ENCODE measurements at places on chromosomes 2 and 18.

DNA sequence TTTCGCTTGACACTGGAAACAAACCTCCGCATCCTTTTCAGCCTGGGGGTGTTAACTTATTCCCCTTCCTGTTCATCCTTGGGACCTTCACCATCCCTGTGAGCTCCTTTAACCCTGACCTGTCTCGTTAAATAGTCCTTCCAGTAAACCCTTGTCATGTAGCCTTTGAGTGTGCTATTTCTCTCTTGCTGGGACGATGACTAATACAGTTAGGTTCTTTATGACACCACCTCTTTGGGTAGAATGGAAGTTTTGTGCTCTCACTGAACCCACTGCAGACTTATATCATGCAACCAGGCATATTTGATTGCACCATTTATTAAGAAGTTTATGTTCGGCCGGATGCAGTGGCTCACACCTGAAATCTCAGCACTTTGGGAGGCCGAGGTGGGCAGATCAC is 40.5 kb upstream of the GAREM1 start:
- no peak for DNase-seq

DNA sequence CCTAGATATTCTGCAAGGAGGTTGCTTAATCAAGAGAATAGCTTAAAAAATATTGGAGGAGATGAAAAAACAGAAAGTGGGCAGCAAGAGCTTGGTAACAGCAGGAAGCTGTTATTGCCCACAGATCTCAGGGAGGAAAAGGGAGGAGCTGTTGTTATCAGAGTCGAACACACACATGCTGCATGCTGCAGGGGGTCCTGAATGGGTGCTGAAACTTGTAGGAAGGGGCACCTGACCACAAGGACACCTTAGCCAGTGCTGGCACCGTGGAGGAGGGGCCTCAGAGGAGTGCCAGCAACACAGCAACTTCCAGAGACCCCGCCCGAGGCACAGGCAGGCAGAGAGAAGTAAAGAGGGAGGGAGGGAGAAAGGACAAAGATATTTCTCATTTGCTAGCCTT is 332.9 kb downstream of the SOCS6 start:
- no peak for DNase-seq

GRCh38 chr2:224206816-224207215 is 167.7 kb upstream of the SERPINE2 start:
- no peak for DNase-seq

DNA sequence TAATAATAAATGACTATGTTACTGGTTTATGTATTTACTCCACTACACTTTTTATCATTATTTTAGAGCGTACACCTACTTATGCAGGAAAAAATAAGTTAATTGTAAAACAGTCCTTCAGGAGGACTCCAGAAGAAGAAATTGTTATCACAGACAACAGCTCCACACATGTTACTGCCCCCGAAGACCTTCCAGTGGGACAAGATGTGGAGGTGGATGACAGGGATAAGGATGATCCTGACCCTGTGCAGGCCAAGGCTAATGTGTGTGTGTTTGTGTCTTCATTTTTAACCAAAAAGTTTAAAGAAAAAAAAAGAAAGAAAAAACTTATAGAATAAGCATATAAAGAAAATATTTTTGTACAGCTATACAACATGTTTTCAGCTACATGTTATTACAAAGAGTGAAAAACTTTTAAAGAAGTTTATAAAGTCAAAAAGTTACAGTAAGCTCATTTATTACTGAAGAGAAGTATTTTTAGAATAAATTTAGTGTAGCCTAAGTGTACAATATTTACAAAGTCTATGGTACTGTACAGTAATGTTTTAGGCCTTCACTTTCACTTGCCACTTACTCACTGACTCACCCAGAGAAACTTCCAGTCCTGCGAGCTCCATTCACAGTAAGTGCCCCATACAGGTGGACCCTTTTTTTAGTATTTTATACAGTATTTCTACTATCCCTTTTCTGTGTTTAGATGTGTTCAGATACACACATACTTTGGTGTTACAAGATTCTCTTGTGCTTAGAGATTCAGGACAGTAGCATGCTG is 7.5 kb downstream of the TGFBRAP1 start:
- no peak for DNase-seq

- DNase-seq, result no peak
Observed at GRCh38 chr2:67487993-67488392, 90.9 kb downstream of the ETAA1 start.

GRCh38 chr2:196234672-196235071 is 63.3 kb upstream of the STK17B start:
- peak; percentile 76 for DNase-seq

GRCh38 chr2:219517954-219518778 is 3.9 kb downstream of the ASIC4 start:
- DNase-seq, result no peak

GRCh38 chr2:182577816-182578215 is 138.2 kb upstream of the DNAJC10 start:
- no peak for DNase-seq

DNA sequence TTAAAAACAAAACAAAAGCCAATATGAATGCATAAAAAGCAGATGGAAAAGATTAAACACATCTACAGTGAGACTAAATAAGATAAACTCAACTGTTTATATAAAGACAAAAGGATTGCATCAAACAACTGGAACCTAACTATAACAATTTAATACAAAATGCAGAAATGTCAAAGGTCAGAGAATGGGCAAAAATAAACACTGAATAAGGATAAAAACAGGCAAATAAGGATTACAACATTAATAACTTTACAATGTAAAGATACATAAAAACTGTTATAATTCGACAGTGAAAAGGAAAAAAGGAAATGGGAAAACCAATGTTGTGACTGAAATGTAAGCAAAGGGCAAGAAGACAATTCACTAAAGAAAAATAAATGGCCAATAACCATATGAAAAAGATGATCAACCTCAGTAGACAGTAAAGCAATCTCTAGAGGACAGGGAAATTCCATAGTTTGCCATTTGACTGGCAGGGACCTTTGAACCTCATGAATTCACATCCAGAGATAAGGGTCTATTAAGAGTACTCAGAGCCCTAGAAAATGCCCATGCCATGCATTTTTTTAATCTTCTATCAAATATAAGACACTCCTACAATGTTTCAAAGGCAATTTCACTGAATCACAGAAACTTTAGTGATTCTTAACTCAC is 83.7 kb downstream of the TMEM131 start:
- DNase-seq, result no peak

GRCh38 chr2:96773922-96774321 is 13.2 kb downstream of the CNNM4 start:
- DNase-seq, result peak; percentile 32

DNA sequence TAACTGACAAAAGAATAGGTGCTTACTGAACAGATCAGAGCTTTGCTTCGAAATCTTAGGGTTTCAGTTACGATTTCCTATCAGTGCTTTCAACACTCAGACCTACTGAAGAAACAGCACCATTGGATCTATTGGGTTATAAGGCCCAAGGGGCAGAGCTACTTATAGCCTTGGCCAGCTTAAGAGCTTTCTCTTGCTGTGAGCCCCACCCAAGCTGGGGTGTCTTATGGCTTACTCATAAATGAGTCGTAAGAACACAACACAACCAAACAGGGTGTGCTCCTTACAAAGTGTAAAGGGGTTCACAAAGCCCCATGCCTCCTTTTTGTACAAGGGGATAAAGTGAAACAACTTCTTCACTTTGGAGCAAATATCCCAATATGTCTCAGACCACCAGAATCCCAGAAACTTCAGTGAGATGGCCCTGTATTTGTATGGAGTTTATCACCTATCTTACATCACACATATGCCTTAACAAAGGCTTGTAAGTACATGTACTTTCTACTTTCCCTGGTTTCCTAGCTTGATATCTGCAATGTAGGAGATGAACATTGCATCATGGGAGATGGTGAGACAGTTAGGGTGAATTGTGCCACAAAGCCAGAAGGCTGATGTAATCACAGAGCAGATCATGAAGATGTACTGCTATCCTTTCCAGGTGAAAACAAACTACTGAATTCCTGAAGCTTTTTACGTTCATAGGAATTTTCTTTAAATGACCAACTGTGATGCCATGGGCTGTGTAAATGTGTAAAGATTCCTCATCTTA is 115.5 kb upstream of the GLI2 start:
- no peak for DNase-seq

- DNase-seq, result peak; percentile 55
Observed at GRCh38 chr2:88735853-88736252, 44.4 kb downstream of the RPIA start.

Data from stimulated activated CD4-positive, alpha-beta T cell treated with anti-CD3 and anti-CD28 coated beads, Interleukin-1b, Interleukin-23, amount 100 ng/mL, for 48 hours (primary cell).